ENCODE measurements at places on chromosomes 3 and 15. TPM values are rescaled to one million over a fixed set of nuclear protein-coding genes. Genes with fewer than 3 reads are reported as not detected.

DNA sequence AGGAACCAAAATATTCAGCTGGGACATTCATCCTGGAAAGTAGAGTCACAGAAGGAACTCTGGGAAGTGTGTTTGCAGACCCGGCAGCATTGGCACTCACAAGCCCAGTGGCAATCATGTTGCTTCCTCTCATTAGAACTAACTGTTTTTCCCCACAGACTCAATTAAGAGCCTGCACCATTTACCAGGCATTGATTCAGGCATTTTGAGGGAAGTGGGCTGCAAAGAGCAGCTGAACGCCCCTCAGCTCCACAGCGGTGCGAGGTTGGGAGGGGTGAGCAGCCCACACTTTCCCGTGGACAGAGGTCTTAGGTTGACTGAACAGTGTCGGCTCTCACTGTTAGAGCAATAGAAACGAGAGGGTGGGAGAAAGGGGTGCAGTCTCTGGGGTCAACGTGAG lies 143.8 kb downstream of the STT3B start:
- H3K36me3 ChIP-seq = peaks cover 4% of the 10 kb centered on the region
- no peaks in the 10 kb centered on the region for H3K27me3 ChIP-seq
- H3K4me1 ChIP-seq = peaks cover 4% of the 10 kb centered on the region
- no peak overlapping the region for H3K27ac ChIP-seq

GRCh38 chr15:39579487-39580116 lies 1.3 kb upstream of the THBS1 start:
- H3K4me3 ChIP-seq = peak overlapping the region; percentile 57
- peak overlapping the region; percentile 81 for H3K27ac ChIP-seq
- DNase-seq = no peak

DNA sequence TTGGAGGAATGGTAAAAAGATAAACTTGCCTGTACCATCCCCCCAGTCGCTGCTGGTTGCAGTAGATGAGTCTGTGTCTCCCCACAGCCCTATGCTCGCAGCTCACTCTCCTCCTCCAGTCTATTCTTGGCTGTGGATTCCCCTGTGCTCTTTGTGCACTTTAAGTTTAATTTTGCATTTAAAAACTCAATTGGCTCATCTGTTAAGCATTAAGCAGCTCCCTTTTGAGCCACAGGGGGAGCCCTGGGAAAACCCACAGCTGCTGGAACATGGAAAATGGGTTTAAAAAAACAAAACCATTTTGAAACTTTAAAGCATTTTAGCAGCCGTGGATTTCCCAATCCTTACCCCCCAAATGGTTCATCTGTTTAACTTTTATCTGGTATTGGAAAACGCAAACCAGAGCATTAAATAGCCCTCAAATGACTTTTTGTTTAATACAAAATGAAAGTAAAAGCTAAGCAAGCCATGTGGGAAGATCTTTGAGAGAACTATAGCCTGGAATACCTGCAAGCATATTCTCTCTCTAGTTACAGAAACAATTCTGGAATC lies 536.9 kb downstream of the ZIC1 start:
- DNase-seq = no peak
- H3K36me3 ChIP-seq = no peaks in the 10 kb centered on the region
- no peak overlapping the region for H3K27ac ChIP-seq
- no peaks in the 10 kb centered on the region for H3K27me3 ChIP-seq
- H3K4me1 ChIP-seq = no peaks in the 10 kb centered on the region

The BCL2A1 gene
- 0.45 TPM for total RNA-seq

The DNASE1L3 gene
- total RNA-seq = 11.7 TPM
